ENCODE measurements at places on chromosomes 2 and 18.

DNA sequence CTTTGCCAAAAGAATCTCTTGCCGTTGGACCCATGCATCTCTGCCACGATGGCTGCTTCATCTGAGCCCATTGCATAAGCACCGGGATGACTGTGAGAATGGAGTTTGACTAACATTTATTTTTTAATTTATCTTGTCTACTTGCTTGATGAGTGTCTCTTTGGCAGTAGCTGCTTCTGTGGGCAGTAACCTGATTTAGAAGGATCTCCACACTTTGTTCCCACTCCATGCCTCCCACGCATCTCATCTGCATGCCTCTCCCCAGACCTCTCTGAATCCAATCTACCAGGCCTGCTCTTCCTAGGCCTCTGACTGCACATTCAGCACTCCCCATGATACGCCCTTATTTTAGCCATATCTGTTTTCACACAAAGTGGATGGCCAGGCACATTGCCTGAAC lies 23.7 kb upstream of the TMX3 start:
- no peak for DNase-seq

DNA sequence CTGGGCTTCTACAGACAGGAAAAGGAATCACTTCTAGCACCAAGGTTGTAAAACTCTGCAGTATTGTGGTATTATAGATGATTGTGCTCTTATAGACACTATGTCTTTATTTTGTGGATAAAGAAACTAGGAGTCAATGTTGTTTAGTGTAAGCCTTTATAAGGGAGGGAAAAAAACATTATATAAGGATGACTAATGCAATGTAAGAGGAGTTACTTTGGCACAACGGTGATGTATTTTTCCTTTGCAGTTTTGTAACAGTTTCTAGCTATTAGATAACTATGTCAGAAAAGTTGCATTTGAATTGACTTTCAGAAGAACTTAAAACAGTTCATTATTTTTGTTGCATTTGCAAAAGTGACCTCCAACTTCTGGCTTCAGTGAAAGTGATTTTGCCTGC lies 545.4 kb downstream of the CCDC85A start:
- no peak for DNase-seq

- DNase-seq: no peak
Measured at GRCh38 chr18:76994086-76994654, 138.4 kb downstream of the MBP start.

- no peak for DNase-seq
Measured at GRCh38 chr18:38453880-38454279, 888.3 kb upstream of the CELF4 start.

DNA sequence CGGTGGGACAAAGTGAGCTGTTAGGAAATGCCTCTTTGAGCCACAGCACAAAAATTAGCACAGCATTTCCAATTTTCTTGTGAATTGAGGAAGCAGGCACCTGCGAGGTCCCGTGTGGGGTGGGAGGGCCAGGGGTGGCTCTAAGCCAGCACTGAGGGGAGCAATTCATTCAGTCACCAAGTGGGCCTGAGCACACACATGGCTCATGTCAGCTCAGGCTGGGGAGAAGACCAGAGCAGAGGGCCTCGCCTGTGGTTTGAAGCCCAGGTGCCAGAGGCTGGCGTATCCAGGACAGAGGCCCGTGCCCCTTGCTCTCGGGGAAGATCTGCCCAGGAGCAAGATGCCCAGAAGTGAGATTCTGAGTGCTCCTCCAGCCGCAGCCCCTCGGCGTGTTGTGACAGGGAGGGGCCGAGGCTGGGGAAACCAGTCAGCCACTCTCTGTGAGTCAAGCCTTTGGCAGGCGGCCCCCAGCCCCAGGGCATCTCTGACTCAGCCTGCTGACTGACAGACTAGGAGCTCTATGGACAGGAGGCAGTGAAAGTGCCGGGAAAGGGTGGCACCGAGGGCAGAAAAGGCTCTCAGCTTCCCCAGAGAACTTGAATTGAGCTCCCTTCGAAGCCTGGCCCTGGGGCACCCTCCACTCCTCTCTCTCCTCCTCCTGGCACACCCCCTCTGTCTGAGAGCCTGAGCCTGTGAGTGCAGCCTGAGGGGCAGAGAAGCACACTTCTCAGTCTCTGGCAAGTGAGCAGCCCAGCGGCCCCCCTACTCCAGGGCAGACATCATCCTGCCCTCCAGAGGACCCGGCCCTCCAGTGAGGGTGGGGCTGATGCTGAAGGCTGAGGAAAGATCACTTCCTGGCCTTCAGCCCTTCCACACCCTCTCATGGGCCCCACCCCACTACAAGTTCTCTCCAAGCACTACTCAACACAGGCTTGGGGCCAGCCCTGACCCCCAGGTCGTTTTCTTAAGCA lies 32.3 kb downstream of the CYP26B1 start:
- no peak for DNase-seq

GRCh38 chr18:76490670-76491472 lies 4.2 kb downstream of the ZNF516 start:
- no peak for DNase-seq

DNA sequence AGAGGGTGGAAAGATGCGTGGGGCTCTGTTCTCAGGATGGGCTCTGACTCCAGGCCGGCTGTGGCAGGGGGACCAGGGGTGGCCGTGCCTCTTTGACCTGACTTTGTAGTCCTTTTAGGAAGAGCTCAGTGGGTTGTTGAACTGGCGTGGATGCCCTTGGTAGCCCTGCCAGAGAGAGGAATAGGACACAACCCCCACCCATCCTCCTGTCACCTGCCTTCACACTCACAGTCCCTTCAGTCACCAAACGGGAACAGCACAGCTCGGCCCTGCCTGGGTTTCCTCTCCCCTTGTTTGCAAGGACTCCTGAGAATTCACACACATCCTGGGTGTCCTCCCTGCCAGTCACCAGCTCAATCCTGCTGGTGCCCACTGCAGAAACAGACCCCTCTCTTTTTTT lies 20.1 kb upstream of the MRPL33 start:
- DNase-seq: no peak

DNA sequence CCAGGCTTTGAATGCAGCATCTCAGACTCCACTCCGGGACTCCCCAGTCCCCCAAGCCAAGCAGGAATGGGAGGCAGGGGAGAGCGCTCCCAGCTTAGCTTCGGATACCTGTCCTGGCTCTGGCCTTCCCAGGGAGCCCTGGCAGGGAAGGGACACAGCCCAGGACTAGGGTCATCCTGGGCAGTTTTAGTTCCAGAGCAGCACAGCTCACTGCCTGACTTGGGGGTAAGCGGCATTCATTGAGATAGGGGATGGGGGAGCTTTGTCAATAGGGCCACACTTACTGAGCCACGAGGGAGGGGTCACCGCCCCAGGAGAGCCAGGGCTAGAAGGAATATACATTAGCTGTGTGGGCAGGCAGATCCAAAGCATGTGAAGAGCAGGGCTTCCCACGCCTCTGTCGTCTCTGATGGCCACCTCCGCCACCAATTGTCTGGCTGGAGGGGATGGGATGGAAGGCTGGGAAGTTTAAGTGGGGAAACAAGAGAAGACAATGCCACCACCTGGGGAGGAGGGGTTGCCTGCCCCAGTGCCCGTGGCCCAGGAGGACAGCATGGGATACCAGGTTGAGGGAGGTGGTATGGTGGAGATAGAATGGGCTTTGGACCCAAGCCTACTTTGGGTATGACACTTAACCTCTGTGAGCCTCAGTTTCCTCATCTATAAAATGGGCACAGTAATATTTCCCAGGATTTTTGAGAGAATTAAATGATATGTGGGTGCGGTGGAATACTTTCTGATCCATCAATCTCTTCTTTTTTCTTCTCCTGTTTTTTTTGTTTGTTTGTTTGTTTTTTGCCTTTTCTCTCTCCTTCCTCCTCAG lies 40.2 kb downstream of the SCTR start:
- DNase-seq: no peak

- DNase-seq: peak; percentile 4
Measured at GRCh38 chr18:1585881-1586488, 681.3 kb downstream of the ADCYAP1 start.

- no peak for DNase-seq
Measured at GRCh38 chr18:24988253-24988840, 363.6 kb downstream of the ZNF521 start.

DNA sequence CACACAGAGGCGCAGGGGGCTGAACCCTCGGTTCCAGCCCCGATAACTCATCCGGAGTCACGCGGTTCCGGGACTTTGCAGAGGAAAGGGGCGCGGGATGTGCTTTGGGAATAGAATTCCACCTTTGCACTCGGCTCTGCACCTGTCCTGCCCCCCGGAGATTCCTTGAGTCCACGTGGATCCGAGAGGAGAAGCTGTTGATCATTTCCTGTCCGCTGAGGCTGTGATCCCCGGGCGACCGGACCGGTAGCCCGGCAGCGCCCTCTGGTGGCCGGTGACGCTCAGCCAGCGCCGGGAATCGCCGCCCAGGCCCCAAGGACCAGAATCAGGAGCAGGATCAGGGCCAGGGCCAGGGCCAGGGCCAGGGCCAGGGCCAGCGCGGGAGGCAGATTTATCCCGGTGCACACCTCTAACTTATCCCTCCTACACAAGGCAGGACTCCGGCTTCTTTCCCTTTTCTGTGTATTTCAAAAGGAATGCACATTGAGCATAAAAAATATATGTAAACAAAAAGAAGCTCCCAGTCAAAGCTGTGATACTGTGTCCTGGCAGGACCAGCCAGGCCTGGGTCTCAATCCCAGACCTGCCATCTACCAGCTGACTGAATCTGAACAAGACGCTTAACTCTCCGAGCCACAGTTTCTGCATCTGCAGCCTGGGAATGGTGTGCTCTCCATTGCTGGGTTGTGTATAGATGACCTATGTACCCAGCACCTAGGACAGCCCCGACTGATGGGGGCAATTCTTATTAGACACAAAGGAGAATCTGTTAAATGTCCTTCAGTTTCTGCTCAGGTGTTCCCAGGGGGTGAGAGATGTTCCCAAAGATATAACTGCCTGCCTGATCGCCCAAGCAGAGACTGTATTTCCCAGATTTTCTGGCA lies 8.5 kb upstream of the SPATA3 start:
- DNase-seq: no peak

- no peak for DNase-seq
Measured at GRCh38 chr2:27545348-27546141, 37.3 kb upstream of the ZNF512 start.

GRCh38 chr2:3149441-3150217 lies 228.0 kb downstream of the EIPR1 start:
- DNase-seq: no peak

DNA sequence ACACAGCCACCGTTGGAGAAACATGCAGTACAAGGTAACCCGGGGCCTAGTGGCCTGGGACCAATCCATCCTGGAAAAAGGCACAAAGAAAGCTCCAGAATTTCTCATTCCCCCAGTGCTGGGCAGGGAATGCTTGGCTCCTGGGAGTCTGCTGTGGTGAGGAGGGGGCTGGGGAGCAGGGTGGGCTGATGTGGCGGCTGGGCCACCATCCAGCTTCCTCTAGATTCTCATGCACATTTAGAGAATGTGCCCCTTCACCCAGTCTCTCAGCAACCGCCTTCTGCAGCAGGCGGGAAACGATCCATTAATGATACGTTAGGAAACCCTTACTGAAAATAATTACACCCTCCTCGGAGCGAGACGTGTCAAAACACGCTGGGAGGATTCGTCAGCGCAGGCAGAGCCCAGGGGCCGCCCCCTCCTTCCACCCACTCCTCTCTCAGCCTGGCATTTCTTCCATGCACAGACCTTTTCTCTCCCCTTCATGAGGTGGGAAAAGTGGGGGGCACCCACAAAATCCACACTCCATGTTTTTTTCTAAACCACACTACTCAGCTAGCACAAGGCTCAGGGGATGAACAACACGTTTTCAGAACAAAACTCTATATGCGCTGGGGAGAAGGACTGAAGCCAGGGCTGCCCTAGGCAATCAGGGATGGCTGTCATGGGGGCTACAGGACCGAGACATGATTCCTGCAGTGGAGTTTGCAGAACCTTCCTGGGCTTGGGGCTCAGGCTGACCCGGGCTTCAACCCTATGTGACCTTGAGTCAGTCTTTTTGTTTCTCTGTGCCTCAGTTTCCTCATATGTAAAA lies 56.1 kb upstream of the SMAD7 start:
- no peak for DNase-seq

GRCh38 chr2:26184555-26185303 lies 11.8 kb downstream of the GAREM2 start:
- DNase-seq: peak; percentile 25

- DNase-seq: no peak
Measured at GRCh38 chr18:63994783-63995399, 25.0 kb downstream of the SERPINB8 start.

- DNase-seq: no peak
Measured at GRCh38 chr18:65750389-65751154, at the start of gene CDH7. TSS of gene CDH7 (plus strand) at chr18:65751012. CDS start at chr18:65762843, 11,831 bp downstream.

DNA sequence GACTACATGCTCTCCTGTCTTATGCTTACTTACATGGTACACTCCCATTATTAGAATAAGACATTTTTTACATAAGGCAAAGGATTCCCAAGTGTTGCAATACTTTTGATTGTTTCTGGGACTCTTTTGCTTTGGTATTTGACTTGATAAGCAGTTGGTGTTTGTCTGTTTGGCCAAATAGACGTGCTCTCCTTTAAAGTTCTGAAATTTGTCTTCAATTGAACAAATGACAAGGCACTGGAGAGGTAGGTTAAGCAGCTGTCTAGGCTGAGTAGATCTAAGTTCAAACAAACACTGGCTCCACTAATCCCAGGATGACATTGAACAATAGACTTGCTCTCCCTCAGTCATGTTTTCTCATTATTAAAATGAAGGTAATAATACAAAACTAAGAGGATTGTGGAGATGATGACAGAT lies 430.5 kb downstream of the STK39 start:
- DNase-seq: no peak

- no peak for DNase-seq
Measured at GRCh38 chr2:121019071-121019470, 265.9 kb downstream of the TFCP2L1 start.

GRCh38 chr2:238233625-238234024 lies 6.2 kb downstream of the HES6 start:
- no peak for DNase-seq

DNA sequence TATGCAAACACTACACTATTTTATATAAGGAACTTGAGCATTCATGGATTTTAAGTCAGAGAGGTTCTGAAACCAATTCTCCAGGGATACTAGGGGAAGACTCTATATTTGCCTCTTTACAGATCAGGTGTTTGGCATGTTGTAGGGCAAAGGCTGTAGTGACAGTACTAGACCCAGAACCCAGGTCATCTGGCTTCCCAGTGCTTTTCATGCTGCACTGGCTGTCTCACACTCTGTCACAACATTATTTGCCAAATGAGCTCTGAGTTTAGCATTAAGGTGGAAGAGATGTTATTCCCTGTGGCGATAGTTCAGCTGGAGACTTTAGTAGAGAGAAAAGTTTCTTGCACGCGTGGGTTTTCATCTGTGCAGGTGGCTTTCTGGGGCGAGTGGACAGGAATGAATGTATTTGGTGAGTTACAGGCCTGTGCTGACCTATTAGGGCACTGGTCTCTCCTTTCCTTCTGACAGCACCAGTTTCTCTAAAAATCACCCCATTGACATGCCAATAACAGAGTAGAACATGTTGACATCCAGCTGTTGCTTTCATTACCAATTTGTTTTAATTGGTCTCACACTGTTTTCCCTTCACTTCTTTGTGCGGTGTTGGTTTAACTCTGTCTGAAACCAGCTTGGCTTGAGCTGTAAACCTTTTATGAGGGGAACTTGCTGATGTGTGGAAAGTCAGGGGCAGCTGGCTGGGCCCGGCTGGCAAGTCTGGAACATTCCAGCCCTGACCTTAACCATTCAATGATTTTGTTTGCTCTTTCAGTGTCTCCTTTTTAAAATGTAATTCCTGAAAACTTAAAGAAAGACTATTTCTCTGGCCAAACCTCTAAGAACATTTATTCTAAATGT lies 643.0 kb upstream of the FAM98A start:
- no peak for DNase-seq

All from GM12878 (cell line).